ENCODE measurements at places on chromosomes 6 and 20.

- DNase-seq: peak; percentile 72
These were observed 774 bp downstream of the PLEKHG1 start for GRCh38 chr6:150600301-150601017.

GRCh38 chr6:24207413-24207812 is 81.4 kb downstream of the NRSN1 start:
- DNase-seq: no peak

DNA sequence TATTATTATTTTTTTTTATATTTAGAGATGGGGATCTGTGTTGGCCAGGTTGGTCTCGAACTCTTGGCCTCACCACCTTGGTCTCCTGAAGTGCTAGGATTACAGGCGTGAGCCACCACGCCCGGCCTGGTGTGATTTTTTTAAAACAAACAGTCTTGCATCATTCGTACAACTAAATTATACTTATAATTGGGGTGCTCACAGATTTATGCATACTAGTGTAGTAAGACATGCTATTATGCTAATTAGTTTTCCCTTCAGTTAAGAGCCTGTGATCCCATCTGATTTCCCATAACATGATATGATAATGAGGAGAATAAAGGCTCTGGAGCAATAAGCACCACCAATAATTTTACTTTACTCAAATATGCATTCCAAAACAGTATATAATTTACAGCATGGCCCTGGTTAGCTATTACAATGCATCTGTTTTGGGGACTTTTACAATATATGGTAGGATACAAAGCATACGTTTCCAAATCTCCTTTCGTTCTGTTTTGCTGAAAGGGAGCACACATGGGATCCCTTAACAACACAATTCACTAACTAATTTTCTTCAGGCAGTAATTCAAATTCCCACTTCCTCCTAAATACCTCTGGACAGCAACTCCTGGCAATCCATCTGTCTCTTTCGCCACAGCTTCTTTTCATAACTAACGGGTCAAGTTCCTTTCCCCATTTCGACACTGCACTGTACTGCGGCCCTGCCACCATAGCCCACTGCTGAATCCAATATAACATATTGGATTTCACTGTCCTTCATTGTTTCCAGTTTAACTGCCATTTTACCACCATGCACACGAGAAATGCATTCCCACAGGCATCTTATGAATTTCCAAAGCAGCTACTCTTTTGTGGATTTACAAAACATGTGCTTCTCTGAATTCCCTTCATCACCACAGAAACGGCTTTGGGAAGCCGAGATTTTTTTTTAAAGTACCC is 1.7 kb downstream of the NUDT3 start:
- no peak for DNase-seq

DNA sequence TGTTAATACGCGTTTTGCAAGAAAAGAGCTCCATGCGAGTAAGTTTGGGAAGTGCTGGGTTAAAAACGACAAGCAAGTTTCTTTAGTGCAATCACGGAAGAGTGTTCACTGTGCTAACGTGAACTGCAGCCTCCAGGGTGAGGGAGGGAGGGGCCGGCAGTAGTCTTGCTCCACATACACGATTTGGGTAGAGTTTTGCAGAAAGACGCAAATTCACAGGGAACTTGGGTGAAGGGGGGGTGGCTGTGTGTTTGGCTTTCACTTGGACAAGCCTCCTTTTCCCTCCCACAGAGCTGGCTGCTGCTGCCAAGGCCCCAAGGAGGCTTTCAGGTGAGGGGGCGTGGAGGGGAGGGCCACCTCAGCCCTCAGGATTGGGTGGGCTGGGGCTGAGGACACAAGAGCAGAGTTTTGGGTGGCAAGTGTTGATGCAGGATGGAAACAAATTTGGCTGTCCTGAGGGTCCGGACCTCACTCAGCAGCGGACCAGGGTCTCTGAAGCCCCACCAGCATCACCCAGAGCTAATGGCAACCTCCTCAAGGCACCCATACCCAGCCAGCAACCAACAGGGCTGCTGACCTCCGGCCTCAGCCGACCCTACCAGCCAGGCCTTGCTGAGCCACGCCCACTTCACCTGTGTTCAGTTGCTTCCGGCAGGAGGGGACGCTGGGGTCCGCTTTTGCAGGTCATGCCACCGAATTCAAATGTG is 204.5 kb downstream of the ERMARD start:
- no peak for DNase-seq
